Testis (tissue), 5 donors: ENCODE measurements at places on chromosomes 12 and 14. TPM values are rescaled to one million over a fixed set of nuclear protein-coding genes. Genes with fewer than 3 reads are reported as not detected.

Gene LHX5
- polyA plus RNA-seq, result 0.11 TPM

Gene ARPC3
- 216 TPM for polyA plus RNA-seq

Gene MYH6
- polyA plus RNA-seq, result 0.44 TPM

Gene AVPR1A
- polyA plus RNA-seq, result 1.5 TPM

Gene OAS2
- 9.0 TPM for polyA plus RNA-seq

Gene TBX5
- polyA plus RNA-seq, result 0.62 TPM

Gene LRTM2
- polyA plus RNA-seq, result 0.96 TPM

GRCh38 chr12:126474703-126475102, 1409.5 kb downstream of the AACS start:
- no peak for DNase-seq

- no peak for DNase-seq
These were observed 33.3 kb downstream of the PPP2R3C start for GRCh38 chr14:35088514-35088913.

DNA sequence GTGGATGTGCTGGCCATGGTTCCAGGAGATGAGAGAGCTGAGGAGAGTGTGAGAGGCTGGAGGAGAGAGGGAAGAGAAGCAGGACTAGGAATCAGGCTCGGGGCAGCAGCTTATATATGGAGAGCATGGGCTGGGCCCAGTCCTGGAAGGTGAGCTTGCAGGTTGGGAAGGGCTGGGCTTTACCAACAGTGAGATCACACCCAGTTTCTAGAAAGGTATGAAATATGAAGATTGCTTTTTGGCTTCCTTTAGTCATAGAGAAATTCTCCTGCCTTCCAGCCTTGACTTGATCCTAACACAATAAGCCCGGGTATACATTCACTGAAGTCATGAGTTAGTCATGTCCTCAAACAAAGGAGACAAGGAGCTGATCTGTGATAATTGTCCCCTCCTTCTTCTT, at the start of gene KRT6A:
Gene KRT6A, minus strand, starts transcription at position 86 of the 400 bp plus-strand sequence. Its CDS starts 69 bp downstream, at position 17.
- DNase-seq, result no peak

- DNase-seq, result no peak
These were observed 24.2 kb downstream of the CRACR2A start for GRCh38 chr12:3728686-3729085.

DNA sequence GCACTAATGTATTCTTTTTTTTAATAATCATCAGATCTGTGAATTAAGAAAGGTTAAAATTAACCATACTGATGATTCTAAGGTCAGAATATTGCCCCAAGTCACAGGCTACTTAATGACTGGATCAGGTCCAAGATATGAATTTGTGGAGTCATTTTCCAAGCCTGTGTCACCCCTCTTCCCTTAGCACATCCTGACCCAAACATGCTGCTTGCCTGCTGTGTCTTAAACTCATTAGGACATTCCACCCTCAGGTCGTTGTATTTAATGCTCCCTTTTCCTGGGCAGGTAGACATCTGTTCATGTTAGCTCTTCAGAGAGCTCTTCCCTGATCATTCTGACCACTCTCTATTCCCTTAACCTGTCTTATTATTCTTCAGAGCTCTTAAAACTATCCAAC, 463.5 kb upstream of the PDE3A start:
- DNase-seq, result no peak

DNA sequence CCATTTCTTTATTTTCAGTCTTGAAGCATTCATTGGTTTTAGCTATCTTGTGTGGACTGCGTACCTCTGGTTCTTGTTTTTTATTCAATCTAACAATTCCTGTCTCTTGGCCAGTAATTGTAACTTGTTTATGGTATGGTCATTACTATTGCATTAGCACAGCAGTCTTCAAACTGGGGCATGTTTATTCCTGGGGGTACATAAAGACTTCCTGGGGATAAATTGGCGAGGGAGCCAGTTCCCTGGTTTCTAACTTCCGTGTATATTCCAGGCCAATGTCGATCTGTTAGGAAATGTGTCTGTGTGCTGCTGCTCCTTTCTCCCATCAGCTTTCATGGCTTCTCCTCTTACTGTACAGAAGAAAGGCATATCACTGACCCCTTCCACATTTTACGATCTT, 13.7 kb upstream of the EVL start:
- DNase-seq, result no peak

GRCh38 chr12:3455312-3455711, 35.7 kb upstream of the PRMT8 start:
- DNase-seq, result no peak

GRCh38 chr12:11886339-11886738, 184.4 kb upstream of the BCL2L14 start:
- DNase-seq, result no peak

GRCh38 chr12:21884936-21885335, 56.3 kb downstream of the ABCC9 start:
- DNase-seq, result no peak

DNA sequence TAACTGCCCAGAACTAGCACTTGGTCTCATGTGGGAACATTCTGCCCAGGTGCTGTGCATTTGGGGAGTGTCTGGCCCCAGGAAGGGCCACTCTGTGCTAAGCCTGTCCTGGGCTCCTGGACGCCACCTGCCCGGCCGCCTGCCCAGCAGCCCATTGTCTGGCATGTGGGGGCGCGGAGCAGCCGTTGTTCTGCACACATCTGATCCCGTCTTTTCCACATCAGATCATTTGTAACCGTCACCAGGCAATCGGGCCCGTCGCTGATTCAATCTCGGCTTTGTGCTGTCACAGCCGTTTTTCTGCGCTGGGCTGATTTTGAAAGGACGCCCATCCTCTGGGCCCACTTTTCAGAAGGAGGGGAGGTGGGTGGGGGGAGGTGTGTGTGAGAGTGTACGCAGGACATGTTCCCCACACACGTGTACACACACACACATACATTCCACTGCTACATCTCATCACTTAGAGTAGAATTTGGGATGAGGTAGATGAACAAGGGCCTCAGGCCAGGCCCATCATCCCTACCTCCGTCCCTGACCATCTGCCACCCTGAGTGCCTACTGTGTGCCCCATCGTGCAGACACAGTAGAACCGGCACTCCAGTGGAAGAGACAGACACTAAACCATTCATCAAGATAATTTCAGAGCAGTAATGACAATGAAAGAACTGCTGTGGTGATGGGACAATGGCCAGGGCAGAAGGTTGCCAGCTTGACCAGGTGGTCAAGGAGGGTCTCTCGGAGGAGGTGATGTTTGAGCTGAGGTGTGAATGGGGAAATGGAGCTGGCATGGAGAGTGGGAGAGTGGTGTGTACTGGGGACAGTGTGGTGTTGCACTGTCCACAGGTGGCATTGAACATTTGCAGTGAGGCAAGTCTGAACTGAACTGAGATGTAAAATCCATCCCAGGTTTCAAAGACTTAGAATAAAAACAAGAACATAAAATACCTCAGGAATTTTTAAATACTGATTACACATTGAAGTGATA, 19.0 kb downstream of the FAM222A start:
- DNase-seq, result peak; percentile 17

GRCh38 chr12:9721394-9722092, 11.4 kb downstream of the CLECL1 start:
- DNase-seq, result no peak

DNA sequence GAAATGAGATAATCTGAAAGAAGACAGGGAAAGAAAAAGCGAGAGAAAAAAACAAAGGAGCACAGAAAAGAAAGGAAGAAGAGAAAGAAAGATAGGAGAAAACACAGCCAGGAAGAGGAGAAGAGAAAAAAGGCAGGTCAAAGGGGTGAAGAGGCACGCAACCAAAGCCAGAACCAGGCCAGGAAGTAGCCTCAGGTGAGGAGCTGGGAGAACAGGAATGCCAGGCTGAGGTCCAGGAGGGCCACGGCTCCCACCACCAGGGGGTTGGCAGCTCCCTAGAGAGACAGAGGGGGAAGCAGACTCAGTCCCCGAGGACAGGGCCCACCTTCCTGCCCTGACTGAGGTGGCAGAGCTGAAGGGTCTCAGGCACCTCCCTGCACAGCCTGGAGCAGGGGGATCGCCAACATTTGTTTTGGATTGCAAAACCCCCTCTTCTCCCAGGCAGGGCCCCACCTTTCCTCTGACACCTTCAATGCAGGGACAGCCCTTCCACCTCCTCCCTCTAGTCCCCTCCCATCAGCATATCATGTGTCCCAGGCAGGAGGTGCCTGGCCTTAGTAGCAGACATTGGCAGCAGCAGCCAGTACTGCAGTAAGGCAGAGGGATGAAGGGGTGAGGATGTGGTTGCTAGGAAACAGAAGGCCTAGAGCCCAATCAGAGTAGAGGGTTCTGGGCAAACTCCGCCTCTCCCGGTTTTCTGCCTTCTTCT, 2.0 kb upstream of the AP1G2 start:
- DNase-seq, result no peak

DNA sequence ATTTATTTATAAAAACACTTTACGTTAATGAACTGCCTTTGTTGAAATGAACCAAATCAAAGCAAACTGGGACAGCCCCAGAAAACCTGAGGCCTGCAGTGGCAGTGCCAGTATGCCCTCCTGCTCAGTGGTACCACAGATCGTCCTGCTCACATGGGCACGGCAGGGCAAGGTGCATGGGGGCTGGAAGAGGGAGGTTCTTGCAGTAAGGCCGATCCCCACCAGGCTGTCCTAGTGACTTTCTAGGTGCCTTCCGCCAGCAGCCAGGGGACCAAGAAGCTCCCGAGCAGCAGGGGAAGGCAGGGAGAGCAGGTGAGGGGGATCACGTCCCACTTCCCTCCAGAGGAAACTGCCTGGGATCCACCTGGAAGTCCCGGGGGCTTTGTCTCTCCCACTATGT, 63.9 kb downstream of the TESC start:
- no peak for DNase-seq

DNA sequence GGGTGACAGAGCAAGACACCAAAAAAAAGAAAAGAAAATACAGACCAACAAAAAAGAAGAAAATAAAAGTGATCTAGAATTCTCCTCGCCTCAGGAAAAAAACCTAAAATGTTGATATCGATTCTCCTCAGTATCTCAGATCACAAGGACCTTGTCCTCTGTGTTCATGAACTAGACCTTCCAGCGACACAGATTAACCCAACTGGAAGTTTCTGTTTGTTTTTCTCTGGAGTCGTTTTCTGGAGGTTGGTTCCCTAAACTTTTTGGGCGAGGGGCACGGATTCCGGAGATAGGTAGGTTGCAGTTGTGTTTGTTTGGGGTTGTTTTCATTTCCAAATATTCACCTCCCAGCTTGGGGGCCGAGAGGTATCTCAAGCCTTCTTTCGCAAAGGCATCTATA, 559 bp upstream of the RFC5 start:
- DNase-seq, result no peak

- no peak for DNase-seq
These were observed 93.6 kb upstream of the CPNE8 start for GRCh38 chr12:38998887-38999482.

DNA sequence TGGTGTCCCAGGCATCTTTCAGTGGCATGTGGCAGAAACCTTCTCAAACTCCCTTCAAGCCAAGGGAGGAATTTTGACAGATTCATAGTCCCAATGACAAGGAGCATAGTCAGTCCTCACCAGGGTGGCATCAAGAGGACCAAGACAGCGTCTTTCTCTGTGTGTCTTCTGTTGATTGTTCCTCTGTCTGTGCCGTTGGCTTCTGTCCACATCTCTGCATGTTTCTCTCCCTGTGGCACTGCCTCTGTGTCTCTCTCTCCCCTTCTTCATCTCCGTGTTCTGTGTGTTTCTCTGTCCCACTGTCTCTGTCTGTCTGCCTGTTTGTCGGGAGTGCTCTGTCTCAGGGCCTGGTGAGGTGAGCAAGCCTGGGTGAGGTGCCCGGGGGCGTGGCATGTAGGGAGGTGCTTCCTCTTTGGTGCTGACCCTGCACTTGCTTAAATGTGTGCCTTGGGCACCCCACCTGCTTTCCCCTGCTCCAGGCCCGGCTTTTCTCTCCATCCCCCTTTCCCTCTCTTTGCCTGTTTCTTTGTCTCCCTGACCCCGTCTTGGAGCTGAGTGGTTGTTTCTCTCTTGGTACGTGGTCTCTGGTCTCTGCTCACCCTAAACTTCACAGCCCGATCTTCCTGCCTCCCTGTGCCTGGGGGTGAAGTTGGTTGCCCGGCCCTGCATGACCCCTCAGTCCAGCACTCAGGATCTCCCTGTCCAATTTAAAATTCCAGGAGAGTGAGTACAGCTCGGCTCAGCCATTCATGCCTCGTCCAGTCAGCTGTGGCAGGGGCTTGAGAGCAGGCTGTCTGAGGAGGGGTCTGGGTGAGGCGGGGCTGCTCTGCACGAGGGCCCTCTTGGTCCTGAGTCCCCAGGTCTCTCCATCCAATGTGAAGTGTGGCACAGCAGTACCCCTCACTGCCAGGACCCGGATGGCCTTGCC, 28.5 kb downstream of the JDP2 start:
- no peak for DNase-seq

- no peak for DNase-seq
These were observed 196.4 kb upstream of the FOXN3 start for GRCh38 chr14:89613260-89614008.

DNA sequence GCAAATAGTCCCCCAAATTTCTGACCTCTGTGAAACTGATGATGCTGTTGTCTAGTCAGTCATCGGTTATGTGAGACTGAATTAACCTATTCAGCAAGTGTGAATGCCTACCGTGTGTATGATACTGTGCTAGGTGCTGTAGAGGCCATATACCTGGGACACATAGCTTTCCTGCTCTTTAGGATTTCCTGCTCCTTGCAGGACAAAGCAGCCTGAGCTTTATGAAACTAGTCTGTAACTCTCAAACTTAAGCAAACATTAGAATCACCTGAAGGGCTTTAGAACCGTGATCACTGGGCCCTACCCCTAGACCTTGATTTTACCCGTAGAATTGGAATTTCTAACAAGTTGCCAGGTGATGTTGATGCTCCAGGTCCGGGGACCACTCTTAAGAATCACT, 6.9 kb downstream of the MARK3 start:
- no peak for DNase-seq

GRCh38 chr14:103260629-103261124, 73.4 kb upstream of the EIF5 start:
- peak; percentile 65 for DNase-seq

DNA sequence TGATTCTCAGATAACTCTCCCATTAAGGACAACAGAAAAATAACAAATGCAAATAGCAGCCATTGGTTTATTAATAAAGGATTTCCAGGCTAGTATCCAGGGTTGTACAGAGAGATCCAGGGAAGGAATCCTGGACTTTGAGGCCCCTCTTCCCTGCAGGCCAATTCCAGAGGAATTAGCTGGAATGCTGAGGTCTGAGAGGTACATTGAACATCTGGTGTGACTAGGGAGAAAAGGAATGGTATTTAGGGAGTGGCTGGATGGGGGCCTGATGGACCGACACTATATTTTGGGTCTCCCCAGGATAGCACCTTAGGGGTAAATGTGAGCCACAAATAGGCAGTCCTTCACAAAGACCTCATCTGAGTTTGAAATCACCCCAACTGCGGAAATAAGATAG, 924.5 kb downstream of the AACS start:
- DNase-seq, result no peak

- DNase-seq, result peak; percentile 58
These were observed 52.9 kb downstream of the PEBP1 start for GRCh38 chr12:118188690-118189371.

DNA sequence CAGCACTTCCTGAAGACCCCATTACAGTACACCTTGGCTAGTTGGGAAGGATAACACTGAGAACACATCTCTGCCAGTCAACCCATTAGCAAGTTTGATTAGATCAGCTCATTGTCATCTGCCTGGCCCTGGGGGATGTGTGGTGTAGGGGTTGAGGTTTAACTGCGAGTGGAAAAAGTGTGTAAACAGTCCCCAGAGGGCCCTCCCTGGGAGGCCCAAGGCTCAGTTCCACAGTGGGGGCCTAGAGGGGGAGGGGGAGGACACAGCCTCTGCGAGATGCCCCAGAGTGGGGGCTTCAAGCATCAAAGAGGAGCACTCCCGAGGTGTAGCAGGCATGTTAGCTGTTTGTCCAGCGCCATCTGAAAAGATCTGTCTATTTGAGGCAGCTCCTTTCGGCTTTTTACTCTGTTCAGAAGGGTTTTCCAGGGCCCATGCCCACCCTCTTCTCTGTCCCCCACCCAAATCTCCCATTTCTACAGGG, 344 bp downstream of the LPAR5 start:
- no peak for DNase-seq
